ENCODE measurements at places on chromosomes 7 and 10. TPM values are rescaled to one million over a fixed set of nuclear protein-coding genes. Genes with fewer than 3 reads are reported as not detected.

The GOLGA7B gene
- total RNA-seq = 0.45 TPM

The BTBD16 gene
- 2.4 TPM for total RNA-seq

GRCh38 chr10:1213252-1214070 is 157.3 kb downstream of the WDR37 start:
- no peaks in the 10 kb centered on the region for H3K36me3 ChIP-seq
- no peak overlapping the region for H3K27ac ChIP-seq
- no peak for DNase-seq

GRCh38 chr7:96663871-96664445 is 45.7 kb downstream of the SEM1 start:
- no peaks in the 10 kb centered on the region for H3K27me3 ChIP-seq
- DNase-seq = no peak
- H3K4me1 ChIP-seq = no peaks in the 10 kb centered on the region
- H3K27ac ChIP-seq = no peak overlapping the region
- H3K36me3 ChIP-seq = peaks cover 2% of the 10 kb centered on the region

- no peak for DNase-seq
- no peak overlapping the region for H3K4me3 ChIP-seq
- no peaks in the 10 kb centered on the region for H3K36me3 ChIP-seq
- no peak overlapping the region for H3K27ac ChIP-seq
- no peaks in the 10 kb centered on the region for H3K4me1 ChIP-seq
- H3K27me3 ChIP-seq = no peaks in the 10 kb centered on the region
Observed at GRCh38 chr10:6478722-6479121, 101.4 kb downstream of the PRKCQ start.

- no peaks in the 10 kb centered on the region for H3K36me3 ChIP-seq
- no peak overlapping the region for H3K4me3 ChIP-seq
Observed at GRCh38 chr7:35820858-35821257, 20.0 kb downstream of the SEPTIN7 start.

- no peaks in the 10 kb centered on the region for H3K36me3 ChIP-seq
- no peak for DNase-seq
- H3K4me3 ChIP-seq = no peak overlapping the region
- no peaks in the 10 kb centered on the region for H3K27me3 ChIP-seq
- no peaks in the 10 kb centered on the region for H3K4me1 ChIP-seq
Observed at GRCh38 chr10:72814099-72814790, 79.3 kb upstream of the OIT3 start.

DNA sequence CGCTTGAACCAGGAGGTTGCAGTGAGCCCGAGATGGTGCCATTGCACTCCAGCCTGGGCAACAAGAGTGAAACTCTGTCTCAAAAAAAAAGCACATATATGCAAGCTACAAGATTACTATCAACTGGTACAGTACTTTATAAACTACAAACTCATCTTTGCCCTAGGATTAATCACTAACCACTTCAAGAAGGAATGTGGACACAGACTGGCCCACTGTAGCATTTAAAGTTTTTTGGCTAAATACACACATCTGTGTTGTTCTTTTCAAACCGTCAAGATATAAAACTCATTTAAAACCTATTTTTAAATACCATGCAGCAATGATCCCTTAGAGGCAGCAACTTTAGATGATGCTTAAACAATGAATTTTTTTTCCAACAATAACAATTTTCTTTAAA is 205.4 kb downstream of the IMMP2L start:
- H3K36me3 ChIP-seq = no peaks in the 10 kb centered on the region
- no peak overlapping the region for H3K4me3 ChIP-seq
- no peak overlapping the region for H3K27ac ChIP-seq
- DNase-seq = no peak
- peaks cover 6% of the 10 kb centered on the region for H3K4me1 ChIP-seq

GRCh38 chr7:142469696-142470543 is 212.1 kb upstream of the PRSS58 start:
- no peak overlapping the region for H3K4me3 ChIP-seq
- H3K27ac ChIP-seq = no peak overlapping the region
- H3K27me3 ChIP-seq = no peaks in the 10 kb centered on the region
- H3K4me1 ChIP-seq = no peaks in the 10 kb centered on the region
- no peaks in the 10 kb centered on the region for H3K36me3 ChIP-seq
